T-helper 1 cell (primary cell): ENCODE measurements at places on chromosomes 4 and X.

- no peak for DNase-seq
These were observed 72.2 kb downstream of the CCKAR start for GRCh38 chr4:26418107-26418506.

DNA sequence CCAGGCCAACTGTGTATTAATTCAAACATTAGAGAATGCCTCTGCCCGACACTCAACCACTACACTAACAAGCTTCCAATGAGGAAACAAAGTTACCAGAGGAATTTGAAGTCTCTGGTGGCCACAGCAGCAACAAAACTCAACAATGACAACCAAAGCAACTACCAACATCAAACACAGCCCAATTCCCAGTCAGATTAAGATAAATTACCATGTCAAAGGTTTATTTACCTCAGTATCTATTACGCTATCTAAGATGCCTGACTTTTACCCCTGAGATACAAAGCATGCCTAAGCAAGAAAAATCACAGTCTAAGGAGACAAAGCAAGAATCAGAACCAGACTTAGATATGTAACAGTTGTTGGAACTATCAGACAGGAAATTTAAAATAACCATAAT lies 230.1 kb upstream of the FTHL17 start:
- DNase-seq = no peak

DNA sequence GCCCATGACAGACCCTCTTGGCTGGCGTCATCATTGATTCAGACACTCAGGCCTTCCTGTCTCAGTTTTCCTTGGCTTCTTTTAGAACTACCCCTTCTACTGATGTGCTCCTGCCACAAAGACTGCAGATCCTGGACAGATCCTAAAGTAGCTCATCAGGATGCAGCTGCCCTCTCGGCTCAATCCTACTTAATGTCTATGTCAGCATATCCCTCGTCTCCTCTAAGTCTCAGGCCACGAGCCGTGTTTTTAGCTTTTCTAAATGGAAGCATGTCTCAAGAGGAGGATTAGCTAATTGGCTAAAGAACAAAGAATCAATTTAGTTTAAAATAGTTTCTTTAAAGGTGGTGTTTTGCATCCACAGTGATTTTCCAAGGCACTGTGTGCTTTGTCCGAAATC lies 447.7 kb downstream of the STIM2 start:
- no peak for DNase-seq

GRCh38 chrX:49858341-49858740 lies 20.9 kb upstream of the USP27X start:
- DNase-seq = no peak

DNA sequence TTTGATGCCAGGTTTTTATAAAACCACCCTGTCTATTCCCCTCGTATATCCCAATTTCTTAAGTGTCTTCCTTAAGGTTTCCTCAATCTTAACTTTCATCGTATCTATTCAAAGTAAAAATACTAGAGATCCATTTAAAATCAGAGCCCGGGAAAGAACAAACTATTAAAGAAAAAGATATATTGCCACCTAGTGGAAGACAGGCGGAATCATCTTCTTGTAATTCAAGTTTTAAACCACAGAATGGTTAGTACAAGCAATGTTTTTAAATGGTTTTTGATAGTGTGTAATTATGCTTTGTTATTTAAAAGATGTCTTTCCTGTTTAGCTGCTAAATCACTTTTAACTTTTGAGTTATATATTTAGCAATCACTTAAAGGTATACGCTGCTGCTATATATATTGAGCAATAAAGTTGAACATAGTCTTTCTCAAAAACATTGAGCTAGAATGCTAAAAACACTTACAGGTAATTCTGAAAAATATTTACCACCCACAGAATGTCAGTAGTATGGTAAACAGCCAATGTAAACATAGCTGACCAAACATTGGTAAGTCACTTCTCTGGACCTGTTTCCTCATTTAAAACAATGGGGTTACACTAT lies 18.2 kb downstream of the PRDM8 start:
- no peak for DNase-seq

- DNase-seq = no peak
These were observed 39.7 kb downstream of the ITIH6 start for GRCh38 chrX:54758114-54759055.

DNA sequence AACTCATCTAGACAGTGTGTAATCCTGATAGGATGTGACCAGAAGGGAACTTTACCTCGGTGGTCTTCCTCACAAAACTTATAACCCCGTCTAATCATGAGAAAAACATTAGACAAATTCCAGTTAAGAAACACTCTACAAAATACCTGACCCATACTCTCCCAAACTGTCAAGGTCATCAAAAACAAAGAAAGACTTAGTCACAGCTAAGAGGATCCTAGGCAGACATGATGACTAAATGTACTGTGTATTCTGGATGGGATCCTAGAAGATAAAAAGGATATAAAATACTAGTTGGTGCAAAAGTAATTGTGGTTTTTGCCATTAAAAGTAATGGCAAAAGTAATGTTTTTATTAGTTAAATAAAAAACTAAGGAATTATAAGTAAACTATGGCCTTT lies 81.6 kb downstream of the DTHD1 start:
- no peak for DNase-seq

GRCh38 chr4:6300359-6300758 lies 30.7 kb downstream of the WFS1 start:
- no peak for DNase-seq

DNA sequence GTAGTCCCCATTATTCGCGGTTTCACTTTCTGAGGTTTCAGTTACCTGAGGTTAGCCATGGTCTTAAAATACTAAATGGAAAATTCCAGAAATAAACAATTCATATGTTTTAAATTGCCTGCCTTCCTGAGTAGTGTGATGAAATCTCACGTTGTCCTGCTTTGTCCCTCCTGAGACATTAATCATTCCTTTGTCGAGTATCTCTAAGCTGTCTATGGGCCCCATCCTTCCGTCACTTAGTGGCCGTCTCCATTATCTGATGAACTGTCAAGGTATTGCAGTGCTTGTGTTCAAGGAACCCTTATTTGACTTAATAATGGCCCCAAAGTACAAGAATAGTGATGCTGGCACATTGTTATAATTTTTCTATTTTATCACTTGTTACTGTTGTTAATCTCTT lies 94.8 kb downstream of the ADGRL3 start:
- no peak for DNase-seq

DNA sequence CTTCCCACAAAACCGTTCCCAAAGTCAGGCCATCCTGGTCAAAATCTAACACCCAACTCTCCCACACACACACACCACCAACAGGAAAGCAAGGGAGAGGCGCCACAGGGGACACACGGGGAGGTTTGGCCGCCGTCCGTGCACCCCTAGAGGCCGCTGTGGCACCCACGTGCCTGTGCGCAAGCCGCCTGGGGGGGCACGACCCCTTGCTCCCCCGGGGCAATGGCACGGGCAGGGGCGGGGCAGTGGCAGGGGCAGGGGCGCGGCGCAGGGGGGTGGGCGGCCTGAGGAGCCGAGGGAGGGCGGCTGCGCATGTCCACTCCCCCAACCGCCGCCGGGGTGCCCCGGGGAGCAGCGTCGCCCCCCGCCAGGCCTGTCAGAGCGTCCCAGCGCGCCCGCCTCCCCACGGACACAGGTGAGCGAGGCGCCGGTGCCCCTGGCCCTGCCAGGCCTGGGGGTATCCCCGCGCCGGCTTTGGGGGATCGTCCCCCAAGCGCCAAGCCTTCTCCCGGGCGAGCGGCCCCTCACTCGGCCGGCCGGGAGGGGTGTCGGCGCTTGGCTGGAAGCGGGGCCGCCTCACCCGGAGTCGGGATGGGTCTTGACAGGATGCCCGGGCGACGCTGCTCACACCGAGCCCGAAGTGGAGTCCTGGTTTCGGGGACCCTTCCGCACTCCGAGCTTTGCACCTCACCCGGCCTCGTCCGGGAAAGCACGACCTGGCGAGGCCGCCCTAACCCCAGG lies at the start of gene ERAS:
TSS of gene ERAS (plus strand) at position 379 of the 741 bp plus-strand sequence. CDS start 2,611 bp downstream, outside the sequence.
- DNase-seq = no peak

- no peak for DNase-seq
These were observed 12.9 kb downstream of the TMEM154 start for GRCh38 chr4:152666946-152667345.

DNA sequence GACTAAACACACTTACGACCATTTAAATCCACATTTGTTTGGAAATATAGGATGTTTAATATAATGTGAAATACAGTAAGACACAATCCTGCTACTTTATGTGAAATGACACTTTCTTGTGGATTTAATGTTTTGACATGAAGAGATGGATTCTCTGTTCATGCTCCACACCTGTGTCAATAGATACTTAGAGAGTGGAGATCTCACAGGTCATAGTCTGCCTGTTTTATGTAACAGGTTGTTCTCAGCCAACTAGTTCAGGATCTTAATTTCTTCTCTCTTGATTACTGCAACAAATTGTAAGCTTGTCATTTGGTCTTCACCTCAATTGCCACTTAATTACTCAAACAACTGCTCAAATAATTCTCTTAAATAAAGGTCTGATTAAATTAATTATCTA lies 1621.2 kb downstream of the PCDH7 start:
- DNase-seq = no peak

DNA sequence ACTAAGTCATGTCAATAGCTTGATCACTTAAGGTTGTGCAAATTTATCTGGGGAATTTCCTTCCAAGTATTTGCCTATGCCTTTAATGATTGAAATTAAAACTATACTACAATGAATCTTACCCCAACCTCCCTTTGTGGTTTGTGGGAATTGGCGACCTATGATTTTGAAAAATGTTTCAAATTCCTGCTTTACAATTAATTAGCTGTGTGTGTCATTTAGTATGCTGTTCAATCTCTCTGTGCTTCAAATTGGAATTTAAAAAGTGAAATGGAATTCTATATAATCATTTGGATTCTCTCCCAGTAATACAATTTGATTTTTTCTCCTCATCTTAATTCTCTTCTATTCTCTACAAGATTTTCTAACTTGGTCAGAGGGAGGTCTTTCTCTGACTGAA lies 2319.5 kb downstream of the ARAP2 start:
- DNase-seq = no peak

DNA sequence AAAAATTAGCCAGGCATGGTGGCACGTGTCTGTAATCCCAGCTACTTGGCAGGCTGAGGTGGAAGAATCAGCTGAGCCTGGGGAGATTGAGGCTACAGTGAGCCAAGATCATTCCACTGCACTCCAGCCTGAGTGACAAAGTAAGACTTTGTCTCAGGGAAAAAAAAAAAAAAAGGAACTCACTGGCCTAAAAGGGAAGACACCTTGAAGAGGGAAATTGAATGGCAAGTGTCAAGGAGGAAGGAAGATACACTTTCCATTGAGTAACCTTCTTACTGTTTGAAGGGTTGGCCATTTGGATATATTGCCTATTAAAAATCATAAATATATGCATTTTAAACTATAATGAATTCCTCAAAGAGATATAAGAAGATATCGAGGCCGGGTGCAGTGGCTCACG lies 147.5 kb upstream of the FAM241A start:
- no peak for DNase-seq

DNA sequence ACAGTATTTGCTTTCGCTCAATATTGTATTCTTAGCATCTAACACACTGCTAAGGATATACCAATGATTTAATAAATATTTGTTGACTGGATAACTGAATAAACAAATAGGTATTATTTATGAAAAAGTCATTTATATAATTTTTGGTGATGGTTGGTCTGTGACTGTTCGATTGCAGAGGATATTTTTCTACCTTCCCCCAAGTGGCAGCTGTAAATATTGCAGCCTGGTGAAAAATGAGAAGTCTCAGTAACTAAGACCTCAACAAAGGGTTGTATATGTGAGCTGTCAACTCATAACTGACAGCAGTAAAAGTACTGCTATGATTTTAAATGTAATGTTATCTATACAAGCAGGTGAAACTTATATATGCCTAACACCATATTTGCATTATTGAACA lies 36.0 kb downstream of the HTR2C start:
- DNase-seq = no peak

DNA sequence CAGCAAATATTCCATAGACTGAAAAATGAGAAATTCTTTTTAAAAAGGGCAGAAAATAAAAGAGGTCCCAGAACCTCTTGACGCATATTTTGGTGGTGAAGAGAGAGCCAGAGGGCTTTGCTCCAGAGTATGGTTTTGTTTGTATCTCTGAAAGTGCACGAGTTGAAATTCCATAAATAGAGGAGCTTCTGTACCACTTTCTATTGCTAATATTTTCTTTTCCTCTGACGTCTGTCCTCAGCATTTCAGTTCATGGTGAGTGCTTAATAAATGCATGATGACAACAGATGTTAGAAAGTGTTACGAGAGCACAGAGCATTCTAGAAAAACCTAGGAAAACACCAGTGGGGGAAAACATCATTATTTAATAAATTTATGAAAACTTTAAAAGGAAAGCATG lies 145.6 kb downstream of the AMELX start:
- no peak for DNase-seq

DNA sequence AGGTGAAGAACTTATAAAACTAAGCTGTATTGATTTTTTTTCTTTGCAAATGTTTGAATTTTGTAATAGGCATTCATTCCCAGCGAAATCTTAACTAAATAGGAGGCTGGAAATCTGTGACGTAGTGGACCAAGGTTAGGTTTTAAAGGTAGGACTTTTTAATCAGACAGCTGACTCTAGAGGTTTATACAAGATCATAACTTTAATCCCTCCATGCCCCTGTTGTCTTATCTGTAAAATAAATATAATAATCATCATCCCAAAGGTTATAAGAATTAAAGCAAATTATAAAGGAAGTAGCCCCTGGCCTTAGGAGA lies 101.3 kb downstream of the SHROOM3 start:
- no peak for DNase-seq

DNA sequence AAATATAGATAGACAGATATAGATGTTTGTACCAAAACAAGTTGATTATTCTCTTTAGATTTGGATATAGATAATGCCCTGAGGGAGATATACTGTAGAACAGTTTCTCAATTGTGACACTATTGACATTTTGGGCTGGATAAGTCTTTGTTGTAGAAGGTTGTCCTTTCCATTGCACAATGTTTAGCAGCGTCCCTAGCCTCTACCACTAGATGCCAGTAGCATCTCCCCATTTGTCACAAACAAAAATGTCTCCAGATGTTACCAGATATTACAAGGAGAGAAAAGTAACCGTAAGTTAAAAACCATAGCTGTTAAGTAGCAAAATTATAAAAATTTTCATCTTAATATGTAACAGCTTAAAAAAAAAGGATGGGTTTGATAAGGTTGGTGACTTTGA lies 2595.3 kb downstream of the ARAP2 start:
- no peak for DNase-seq

DNA sequence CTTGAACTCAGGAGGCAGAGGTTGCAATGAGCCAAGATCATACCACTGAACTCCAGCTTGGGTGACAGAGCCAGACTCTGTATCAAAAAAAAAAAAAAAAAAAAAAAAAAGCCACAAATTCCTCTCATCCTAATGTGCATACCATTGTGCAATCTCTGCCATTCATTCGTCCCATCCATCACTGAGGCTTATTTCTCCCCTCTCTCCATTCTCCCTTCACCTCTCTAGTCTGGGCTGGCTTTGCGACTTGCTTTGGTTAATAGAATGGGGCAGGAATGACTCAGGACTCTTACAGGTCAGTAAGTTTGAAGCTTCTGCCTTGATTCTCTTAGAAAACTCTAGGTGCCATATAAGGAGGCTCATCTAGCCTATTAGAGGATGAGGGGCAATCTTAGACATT lies 60.3 kb upstream of the DDX3X start:
- no peak for DNase-seq

GRCh38 chr4:111689731-111690130 lies 455.5 kb upstream of the FAM241A start:
- DNase-seq = no peak
